ENCODE measurements at places on chromosomes 16 and 17.

GRCh38 chr16:30523768-30524574 is 2.4 kb downstream of the ZNF768 start:
- DNase-seq = no peak

DNA sequence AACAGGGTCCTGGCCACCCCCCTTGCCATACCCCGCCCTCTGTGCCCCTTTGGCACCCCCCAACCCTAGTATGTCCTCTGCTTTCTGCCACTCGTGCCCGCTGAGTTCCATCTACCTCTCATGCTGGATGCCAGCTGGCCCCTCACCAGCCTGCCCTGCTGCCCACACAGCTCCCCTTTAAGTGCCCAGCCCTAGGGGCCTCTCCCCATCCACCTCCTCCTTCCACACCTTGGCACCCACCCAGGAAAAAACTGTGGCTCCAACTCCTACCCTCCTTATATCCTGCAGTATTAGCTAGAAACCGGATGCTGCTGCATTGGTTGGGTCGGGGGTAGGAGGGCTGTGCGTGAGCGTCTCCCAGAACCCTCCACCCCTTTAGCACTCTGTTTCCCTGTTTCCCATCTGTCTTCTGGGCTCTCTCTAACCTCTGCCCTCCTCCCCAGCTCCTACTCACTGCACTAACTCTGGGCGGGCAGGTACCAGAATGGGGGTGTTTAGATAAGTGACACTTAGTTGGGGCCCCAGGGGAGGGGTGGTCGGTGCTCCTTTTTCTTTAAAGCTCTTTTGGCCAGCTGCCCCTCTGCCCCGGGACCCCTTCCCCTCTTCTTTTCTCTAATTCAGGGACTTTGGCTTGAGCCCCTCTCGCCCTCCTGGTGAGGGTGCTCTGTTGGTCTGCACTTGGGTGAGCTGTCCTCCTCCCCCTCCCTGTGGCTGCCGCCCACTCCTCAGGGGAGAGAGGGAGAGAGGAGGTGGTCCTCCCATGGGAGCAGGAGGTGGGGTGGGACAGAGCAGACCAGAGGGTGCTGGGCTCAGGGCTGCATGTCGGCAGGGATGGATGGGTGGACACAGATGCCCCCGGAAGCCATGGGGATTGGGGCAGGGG is 9.9 kb downstream of the NR1D1 start:
- no peak for DNase-seq

GRCh38 chr17:4105232-4105631 is 37.6 kb downstream of the ZZEF1 start:
- DNase-seq = no peak

DNA sequence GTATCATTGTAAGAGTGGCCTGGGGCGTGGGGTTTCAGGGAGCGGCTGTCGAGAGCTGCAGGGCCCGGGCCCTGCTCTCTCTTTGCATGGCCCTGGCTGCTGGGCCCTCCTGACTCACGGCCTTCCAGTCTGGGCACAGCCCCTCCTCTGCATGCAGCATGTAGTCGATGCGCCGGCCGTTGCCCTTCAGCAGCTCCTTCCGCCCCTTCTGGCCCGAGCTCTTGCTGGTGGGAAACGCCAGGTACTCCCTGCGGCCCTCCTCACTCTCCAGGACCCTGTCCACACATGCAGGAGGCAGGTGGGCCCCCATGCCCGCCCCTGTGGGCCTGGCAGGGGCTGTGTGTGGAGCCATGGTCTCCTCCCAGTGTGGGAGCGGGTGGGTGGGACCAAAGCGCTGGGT is 50.7 kb downstream of the PRMT7 start:
- no peak for DNase-seq

DNA sequence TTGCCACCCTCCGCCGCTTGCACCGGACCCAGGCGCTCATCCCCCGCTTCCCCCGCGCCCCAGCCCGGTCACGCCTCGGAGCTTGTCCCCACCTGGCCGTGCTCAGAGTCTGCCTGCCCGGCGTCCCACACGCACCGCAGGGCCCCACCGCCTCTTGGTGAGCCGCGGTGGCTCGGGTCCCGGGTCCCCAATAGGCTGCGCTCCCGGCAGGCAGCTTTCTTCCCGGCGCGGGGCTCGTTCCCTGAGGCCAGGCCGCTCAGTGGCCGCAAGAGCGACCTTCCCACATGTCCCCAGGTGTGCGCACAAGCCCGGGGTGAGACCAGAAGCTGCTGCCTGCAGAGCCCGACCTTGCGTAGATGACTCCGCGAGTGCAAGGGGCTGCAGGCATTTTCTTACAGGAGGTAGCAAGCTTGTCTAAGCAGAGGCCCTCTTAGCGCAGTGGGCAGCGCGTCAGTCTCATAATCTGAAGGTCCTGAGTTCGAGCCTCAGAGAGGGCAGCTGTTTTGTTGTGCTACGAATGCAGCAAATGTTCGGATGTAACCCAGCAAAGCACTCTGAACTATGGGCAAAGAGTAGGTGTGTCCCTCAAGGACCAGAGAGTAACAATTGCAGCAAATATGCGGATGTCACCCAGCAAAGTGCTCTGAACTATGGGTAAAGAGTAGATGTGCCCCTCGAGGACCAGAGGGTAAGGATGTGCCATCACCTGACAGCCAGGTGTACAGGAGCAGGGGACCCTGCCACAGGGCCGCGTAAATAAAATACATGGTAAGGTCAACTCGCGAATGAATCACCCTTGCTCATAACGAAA is 15.6 kb downstream of the TLE7 start:
- DNase-seq = no peak

DNA sequence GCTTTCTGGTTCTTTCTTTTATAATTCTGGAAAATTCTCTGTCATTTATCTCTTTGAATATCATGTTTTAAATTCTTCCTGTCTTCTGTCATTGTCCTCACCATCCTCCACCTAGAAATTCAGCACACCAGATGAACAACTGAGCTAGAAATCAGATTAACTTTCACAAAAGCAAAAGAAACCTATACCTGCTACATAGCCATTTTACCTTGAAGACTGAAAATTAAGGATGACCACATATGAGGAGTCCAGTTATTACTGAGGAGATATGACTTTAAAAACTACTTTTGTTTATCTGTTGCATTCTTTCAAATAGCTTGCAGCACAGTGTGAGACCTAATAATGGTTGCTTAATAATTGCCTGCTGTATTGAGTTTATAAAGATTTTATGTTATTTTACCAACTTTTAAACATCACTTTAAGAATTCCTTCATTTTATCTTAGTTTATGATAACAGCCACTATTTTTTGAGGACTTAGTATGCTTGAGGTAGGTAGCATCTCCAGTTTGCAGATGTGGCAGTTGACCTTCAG is 104.3 kb downstream of the BCAS3 start:
- DNase-seq = no peak
